ENCODE measurements at places on chromosomes 7 and 10.

DNA sequence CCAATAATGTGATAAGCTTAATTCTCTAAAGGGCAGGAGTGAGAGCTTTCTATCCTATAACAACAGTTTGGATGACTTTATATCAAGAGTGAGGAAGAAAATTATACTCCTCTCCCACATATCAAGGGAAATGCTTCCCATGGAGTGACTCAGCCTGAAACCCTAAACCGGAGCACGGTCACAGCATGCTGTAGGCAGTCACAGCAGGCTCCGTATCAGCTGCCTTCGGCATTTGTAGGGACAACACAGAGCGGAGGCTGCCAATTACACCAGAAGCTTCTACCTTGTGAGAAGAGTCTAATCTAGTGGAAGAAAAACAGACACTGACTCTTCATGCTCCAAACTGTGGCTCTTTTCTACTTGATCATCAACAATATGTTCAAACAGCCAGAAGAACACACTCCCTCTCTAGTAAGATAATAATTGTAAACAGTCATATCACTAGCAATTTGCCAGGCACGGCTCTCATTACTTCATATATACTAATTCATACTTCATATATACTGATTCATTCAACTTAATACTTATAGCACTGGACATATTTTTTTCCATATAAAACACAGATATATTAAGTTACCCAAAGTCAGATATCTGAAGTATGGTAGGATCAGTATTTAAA, 65.9 kb downstream of the DGKB start:
- no peak for DNase-seq

- no peak for DNase-seq
Measured at GRCh38 chr10:123287594-123288247, 133.5 kb downstream of the BUB3 start.

GRCh38 chr10:36886303-36886891, 239.0 kb upstream of the ANKRD30A start:
- DNase-seq, result no peak

DNA sequence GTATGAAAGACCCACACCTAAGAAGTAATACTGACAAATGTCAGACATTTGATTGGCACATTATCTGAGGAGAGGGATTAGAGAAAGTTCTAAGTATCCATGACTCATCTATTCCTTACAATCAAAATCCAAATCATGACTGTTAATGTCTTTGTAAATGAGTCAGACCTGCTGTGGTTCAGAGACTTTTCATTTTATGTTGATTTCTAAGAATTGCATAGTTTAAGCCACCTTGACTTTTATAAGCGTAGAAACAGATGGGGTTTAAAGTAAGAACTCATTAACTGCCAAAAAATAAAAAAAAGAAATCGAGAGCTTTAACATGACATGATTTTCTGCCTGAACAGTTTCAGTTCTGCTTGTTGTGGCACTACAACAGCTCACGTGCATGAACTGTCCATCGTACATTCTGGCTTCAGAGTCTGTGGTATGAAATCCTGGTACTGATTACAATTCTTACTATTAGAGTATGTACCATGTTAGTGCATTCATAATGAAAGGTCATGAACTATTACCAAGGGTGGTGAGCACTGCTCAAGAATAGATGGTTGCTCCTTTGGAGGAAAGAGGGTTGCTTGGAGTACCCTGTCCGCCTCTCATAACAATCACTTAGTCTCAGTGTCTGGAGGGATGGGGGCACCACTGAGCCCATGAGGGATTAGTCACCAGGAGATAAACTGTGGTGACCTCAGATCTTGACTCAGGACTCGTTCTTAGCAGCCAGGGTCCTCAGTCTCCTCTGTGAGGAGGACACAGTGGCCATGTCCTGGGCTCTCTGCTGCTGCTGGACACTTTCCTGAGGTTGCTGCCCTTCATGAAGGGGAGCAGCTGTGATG, 42.2 kb downstream of the ACSM6 start:
- no peak for DNase-seq

DNA sequence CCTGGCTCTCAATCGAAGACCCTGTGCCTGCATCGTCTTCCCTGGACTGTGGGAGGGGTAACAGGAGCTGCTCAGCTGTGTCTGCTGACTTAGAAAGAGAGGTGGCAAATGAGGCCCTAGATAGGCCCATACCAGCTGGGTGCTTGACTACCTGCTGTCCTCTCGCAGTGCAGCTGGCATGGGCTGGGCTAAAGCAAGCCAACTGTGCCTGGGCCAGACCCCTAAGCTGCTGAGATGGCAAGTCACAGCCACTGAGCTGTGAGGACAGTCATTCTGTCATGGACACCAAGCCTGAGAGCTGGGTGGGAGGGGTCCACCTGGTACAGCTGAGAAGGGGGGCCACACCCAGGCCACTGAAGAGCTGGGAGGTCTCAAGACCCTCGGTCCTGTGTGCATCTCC, 45.8 kb upstream of the AQP1 start:
- no peak for DNase-seq

DNA sequence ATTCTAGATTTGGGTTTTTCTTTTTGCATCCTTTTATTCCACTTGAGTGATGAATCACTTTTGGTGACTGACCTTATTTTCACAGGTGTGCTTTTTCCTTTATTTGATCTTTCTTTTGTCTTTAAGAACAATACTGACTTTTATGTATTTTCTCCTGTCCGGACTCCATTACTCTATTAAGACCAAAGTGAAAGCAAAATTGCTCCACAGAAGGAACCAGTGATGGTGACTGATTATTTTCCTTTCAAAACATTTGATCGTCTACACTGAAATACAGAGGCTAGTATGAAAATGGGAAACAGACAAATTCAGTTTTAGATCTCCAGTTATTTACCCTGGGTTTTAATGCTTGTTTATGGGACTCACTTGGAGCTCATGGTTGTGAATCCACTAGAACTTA, 15.5 kb downstream of the EXOC4 start:
- no peak for DNase-seq

DNA sequence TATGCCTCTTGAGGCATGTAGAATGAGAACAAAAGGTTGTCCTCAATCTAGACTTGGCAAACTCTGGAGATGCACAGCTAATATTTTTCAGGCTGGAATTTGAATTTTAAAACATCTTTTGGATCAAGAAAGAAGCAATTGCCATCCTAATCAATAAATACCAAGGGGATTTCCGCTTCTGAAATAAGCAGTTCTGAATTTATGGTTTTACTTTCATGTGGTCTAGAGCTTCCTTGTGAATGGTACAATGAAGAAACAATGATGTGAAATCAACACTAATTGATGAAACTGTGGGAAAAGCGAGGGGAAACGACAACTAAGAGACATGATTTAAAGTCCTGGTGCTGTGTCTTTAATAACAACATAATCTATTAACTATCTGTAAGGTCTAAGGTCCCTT, 1202.7 kb downstream of the SORCS3 start:
- no peak for DNase-seq

DNA sequence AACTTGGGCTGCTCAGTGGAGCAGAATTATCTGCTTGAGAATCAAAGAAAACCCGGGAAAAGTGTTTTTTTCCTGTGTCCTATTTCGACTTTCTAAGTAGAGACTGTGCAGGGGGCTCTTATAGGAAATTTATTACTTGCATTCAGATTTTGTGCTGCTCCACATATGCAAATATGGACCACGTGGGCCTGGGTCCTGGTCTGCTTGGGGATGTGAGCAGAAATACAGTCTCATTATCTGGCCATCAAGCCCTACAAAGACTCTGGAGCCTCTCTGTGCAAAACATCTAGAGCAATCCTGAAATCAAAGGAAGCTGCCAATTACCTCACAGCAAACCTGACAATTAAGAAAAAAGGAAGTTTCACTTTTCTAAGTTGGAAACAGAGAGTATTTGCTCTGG, 216.9 kb downstream of the LRMDA start:
- DNase-seq, result no peak

DNA sequence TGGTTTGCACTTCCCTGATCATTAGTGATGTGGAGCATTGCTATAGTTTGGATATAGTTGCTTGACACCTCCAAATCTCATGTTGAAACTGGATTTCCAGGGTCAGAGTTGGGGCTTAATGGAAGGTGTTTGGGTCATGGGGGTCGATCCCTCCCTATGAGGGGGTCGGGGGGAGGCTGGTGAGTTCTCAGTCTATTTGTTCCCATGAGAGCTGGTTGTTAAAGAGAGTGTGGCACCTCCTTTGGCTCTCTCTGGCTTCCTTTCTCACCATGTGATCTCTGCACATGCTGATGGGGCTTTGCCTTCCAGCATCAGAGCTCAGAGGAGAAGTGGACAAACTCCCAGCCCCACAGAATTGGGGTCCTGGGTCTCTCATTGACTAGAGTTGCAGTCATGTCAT, 36.8 kb upstream of the BAMBI start:
- DNase-seq, result no peak

GRCh38 chr10:119786117-119786769, 60.4 kb downstream of the INPP5F start:
- DNase-seq, result no peak

DNA sequence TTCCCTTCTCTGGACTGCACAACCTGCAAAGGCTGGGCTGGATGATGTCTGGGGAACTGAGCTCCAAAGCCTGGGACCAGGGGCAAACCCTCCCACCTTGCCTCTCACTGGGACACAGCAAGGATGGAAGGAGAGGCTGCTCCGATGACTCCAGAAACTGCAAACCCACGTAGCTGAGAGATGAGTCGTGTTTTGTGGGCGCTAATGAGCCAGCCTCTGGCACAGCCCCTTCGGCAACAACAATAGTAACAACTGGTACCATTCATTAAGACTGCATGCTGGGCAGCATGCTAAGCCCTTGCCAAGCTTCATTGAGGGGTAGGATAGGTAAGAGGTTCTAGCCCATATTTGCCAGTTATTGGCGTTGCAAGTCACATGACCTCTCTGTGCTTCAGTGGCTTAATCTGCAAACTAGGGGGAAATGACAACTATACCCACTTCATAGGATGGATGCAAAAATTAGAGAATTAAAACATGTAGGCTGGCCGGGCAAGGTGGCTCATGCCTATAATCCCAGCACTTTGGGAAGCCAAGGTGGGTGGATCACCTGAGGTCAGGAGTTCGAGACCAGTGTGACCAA, 145.9 kb downstream of the SH3PXD2A start:
- DNase-seq, result no peak

DNA sequence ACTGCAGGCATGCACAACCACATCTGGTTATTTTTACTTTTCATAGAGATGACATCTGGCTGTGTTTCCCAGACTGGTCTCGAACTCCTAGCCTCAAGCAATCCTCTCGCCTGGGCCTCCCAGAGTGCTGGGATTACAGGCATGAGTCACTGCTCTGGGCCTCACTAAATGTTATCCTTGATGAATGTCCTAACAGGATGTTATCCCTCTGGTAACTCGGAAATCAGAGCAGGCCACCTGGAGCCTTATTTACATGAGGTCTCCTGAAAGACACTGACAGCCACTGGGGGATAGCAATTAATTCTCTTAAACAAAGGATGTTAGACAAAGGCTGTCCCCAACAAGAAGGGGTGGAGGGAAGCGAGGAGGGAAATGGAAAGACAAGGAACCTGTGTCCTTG, 4.5 kb upstream of the ZNF438 start:
- DNase-seq, result no peak

GRCh38 chr10:106535304-106535953, 629.1 kb downstream of the SORCS1 start:
- DNase-seq, result no peak

GRCh38 chr10:71344993-71345480, 26.0 kb downstream of the SLC29A3 start:
- DNase-seq, result no peak

GRCh38 chr7:155358948-155359712, 61.5 kb downstream of the INSIG1 start:
- DNase-seq, result no peak

- no peak for DNase-seq
Measured at GRCh38 chr7:105935250-105935649, 27.8 kb upstream of the CDHR3 start.

DNA sequence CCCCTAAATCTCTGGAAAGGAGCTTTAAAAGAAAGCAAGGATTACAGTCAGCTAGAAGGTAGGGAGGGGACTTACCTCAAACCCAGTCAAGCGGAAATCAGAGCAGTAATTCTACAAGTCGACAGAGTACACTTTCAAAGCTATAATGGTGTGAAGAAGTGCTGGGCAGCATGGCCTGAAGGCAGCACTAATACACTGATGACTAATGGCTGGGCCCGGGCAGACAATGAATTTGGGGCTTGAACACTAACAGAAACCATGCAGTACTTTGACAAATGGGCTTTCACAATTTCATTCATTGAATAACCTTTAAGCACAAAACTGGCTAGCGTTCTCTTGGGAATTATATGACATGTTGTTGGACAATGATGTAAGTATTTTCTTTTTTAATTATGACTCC, 4.7 kb downstream of the GLI3 start:
- DNase-seq, result no peak

GRCh38 chr10:108069096-108069495, 904.6 kb upstream of the SORCS1 start:
- no peak for DNase-seq

GRCh38 chr10:133161486-133162109, 1.6 kb downstream of the KNDC1 start:
- no peak for DNase-seq

GRCh38 chr7:99739699-99740572, 4.9 kb upstream of the CYP3A7 start:
- no peak for DNase-seq

Measured in CD8-positive, alpha-beta T cell (primary cell).